ENCODE measurements at places on chromosomes 4 and X.

DNA sequence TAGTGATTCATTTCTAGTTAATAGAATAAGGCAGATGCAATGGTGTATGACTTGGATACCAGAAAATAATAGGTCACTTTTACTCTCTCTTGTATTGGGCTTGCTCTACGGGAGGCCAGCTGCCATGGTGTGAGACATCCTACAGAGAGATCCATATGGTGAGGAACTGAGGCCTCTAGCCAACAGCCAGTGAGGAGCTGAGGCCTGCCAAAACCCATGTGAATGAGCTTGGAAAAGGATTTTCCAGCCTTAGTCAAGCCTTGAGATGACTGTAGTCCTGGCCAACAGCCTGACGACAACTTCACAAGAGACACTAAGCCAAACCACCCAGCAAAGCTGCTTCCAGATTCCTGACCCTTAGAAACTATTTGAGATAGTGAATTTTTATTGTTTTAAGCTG, 1300.2 kb downstream of the RAPGEF2 start:
- no peak for DNase-seq

GRCh38 chr4:37627263-37627662, 58.9 kb downstream of the RELL1 start:
- DNase-seq = no peak

- peak; percentile 32 for DNase-seq
Observed at GRCh38 chr4:159178151-159178546, 75.3 kb downstream of the RAPGEF2 start.

DNA sequence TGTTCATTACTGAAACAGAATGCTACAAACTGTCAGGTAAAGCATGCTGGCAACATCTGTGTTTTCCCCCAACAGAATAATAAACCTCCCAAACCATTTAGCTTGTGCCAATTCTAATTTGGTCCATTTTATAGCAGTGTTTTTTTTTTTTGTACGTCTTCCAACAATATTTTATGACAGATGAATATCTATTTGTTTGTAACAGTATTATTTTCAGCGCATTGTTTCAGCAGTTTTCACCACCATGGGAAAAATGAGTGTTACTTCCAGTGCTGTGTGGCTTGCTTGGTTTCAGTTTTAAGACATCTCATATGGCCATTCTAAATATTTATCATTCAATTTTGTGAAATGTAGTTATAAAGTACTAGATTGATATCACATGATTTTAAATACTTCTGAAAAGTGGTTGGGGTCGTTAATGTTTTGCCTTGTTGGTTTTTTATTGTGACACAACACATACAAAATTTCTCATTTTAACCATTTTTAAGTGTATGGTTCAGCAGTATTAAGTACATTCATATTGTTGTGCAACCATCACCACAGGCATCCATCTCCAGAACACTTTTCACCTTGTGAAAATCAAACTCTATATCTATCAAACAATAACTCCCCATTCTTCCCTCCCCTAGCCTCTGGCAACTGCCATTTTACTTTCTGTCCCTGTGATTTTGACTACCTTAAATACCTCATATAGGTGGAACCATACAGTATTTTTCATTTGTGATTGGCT, 25.6 kb upstream of the TBC1D19 start:
- no peak for DNase-seq

DNA sequence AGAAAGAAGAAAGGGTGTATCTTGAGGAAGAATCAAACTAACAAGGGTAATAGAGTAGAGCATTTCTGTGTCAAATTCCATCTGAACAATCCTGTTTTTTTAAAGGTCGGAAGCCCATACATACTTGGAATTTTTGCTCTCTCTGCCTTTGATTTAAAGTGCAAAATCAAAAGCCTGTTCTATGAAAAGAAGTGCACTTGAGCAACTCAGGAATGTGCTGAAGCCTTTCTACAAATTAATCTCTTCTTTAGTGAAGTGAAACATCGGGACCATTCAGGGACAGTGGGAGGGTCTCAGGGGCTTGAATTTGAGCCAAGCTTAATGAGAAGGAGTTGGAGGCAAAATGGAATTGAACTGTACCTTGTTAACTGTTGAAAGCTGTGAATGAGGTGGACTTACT, 1008.5 kb upstream of the LCORL start:
- DNase-seq = no peak

DNA sequence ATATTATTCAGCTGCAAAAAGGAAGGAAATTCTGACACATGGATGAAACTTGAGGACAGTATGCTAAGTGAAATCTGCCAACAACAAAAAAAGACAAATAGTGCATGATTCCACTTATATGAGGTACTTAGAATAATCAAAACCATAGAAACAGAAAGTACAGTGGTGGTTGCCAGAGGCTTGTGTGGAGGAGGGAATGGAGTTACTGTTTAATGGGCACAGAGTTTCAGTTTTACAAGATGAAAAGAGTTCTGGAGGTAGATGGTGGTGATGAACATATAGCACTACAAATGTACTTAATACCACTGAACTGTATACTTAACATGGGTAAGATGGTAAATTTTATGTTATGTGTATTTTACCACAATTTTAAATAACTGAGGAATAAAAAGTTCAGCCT, 212.0 kb upstream of the KLF3 start:
- no peak for DNase-seq
